Memory B cell (primary cell): ENCODE measurements at places on chromosomes 7 and 10.
A peak's percentile ranks its signal among the peaks of the same experiment; 100 is the strongest.

DNA sequence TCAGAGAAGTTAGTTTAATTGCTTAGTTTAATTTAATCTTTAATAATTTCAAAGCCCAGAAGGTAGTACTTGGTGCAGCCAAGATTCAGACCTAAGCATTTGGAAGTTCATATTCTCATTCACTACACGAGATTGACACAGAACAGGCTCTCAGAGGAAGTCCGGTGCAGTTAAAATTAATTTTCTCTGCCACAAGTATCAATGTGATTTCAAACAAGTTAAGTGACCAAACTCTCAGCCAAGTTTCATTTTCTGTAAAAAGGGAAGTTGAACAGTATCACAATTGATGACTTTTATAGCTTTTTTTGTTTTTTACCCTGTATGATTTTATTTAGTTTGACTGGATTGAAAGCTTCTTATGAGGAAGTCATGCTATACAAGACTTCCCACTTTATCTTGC lies 1494.9 kb upstream of the LRRTM3 start:
- no peaks in the 10 kb centered on the region for H3K4me1 ChIP-seq
- no peaks in the 10 kb centered on the region for H3K27me3 ChIP-seq
- H3K27ac ChIP-seq: no peak overlapping the region
- no peak overlapping the region for H3K4me3 ChIP-seq

- no peaks in the 10 kb centered on the region for H3K4me1 ChIP-seq
- peaks cover 5% of the 10 kb centered on the region for H3K27me3 ChIP-seq
- H3K36me3 ChIP-seq: no peaks in the 10 kb centered on the region
Measured at GRCh38 chr7:159141660-159142059, 3.0 kb downstream of the VIPR2 start.

DNA sequence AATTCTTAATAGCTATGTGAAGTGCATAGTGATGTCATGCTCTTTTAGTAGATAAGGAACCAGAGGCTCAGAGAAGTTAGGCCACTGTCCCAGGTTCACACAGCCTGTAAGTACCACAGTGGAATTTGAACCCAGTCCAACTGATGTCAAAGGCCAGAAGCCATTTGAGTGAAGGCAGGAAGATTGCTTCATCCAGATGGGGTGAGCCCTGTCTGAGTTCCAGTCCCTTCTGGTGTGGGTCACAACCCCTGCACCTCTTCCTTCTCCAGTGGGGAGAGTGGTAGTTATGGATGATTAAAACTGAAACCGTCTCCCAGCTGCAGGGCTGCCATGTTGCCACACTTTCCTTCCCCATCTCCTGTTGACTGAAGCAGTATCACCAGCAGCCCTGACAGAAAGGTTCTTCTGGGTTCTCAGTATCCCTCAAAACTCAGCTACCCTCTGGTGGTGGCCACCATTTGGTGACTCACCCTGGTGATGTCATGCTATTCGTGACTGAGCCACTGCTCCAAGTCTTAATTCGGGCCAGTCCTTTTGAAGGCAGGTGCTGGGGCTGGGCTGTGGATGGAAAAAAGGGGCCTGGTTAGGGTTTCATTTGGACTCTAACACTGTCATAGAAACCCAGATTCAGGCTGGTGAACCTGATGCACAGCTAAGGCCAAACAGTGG lies 1.5 kb upstream of the C10orf95 start:
- no peaks in the 10 kb centered on the region for H3K27me3 ChIP-seq
- H3K4me3 ChIP-seq: peak overlapping the region; percentile 43
- H3K27ac ChIP-seq: peak overlapping the region; percentile 55
- peaks cover 5% of the 10 kb centered on the region for H3K36me3 ChIP-seq
- no peak for DNase-seq

DNA sequence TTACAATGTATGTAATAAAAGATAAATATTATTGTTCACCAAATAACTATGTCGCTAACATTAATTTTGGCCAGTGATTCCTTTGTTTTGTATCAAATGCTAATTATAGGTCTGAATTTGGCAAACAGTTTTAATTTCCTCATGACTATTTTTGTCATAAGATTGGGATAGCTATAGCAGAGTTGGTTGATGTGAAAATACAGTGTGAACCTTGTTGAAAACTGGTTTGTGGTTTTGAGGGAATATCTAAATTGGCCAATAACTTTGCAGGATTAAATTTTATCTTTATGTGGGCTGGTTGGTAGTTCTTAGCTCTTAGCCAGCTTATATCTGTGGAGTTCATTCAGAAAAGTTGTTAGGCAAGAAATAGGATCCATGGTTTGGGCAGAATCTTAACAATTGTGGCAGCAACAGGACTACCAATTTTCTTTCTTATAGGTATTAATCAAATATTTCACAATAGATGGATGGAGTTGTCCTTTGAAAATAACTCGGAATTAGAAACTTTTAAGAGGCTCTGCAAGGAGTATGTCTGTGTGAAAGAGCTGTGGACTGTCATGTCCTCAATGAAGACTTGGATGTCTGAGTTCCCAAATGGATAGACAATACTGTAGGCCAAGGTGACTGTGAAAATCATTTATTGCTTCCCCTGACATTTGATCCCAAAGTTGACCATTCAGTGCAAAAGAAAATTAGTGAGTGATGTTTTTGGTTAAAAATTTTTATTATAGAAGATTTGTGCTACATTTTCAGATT lies 73.5 kb downstream of the PRKG1 start:
- H3K36me3 ChIP-seq: no peaks in the 10 kb centered on the region
- DNase-seq: no peak
- H3K4me3 ChIP-seq: no peak overlapping the region

- H3K27ac ChIP-seq: no peak overlapping the region
- no peaks in the 10 kb centered on the region for H3K4me1 ChIP-seq
- peaks cover 2% of the 10 kb centered on the region for H3K27me3 ChIP-seq
- no peaks in the 10 kb centered on the region for H3K36me3 ChIP-seq
Measured at GRCh38 chr7:12957487-12957886, 270.1 kb downstream of the ARL4A start.

DNA sequence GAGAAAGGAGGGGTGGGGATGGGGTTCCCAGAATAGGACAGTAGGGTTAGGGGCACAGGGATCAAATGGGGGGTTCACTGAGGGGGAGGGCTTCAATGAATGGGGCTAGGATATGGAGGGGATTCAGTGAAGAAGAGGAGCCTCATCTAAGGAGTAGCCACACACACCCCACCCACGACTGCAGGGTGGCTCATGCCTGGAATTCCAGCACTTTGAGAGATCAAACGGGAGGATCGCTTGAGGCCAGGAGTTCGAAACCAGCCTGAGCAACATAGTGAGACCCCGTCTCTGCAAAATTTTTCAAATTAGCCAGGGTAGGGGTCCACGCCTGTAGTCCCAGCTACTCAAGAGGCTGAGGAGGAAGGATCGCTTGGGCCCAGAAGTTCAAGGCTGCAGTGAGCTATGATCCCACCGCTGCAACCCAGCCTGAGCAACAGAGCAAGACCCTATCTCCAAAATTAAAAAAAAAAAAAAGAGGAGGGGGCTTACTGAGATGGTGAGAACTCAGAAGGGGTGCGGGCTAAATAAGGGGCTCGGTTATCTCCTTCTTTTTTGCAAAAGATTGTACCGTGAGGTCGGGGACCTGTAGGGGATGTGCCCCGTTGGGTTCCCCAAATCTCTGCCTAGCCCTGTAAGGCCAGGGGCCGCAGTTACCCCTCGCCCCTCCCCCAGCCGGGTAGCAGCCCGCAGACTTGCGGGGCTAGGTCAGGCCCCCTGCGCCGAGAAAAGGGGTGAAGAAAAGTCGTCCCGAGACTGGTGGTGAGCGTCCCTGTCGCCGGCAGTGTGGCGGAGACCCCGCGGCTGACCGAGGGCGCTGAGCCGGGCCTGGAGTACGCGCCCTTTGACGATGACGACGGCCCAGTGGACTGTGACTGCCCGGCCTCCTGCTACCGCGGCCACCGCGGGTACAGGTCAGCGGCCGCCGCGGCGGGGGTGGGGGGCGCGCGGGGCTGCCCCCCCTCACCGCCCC lies 43.1 kb upstream of the HSPB1 start:
- H3K36me3 ChIP-seq: no peaks in the 10 kb centered on the region
- peaks cover 3% of the 10 kb centered on the region for H3K4me1 ChIP-seq
- DNase-seq: no peak
- peaks cover 35% of the 10 kb centered on the region for H3K27me3 ChIP-seq
- H3K4me3 ChIP-seq: no peak overlapping the region

- peaks cover 10% of the 10 kb centered on the region for H3K4me1 ChIP-seq
- DNase-seq: no peak
- no peaks in the 10 kb centered on the region for H3K27me3 ChIP-seq
Measured at GRCh38 chr7:130107949-130108674, 37.8 kb downstream of the KLHDC10 start.

GRCh38 chr10:17585016-17585415 lies 32.2 kb downstream of the HACD1 start:
- peaks cover 6% of the 10 kb centered on the region for H3K4me1 ChIP-seq
- no peak for DNase-seq
- no peaks in the 10 kb centered on the region for H3K36me3 ChIP-seq
- H3K27ac ChIP-seq: no peak overlapping the region

- DNase-seq: no peak
- no peak overlapping the region for H3K27ac ChIP-seq
- peaks cover 21% of the 10 kb centered on the region for H3K4me1 ChIP-seq
- peaks cover 21% of the 10 kb centered on the region for H3K36me3 ChIP-seq
Measured at GRCh38 chr10:92124020-92124419, 166.9 kb downstream of the CPEB3 start.

GRCh38 chr10:4006051-4006450 lies 221.0 kb upstream of the KLF6 start:
- H3K4me1 ChIP-seq: peaks cover 5% of the 10 kb centered on the region
- peaks cover 2% of the 10 kb centered on the region for H3K36me3 ChIP-seq
- H3K27ac ChIP-seq: no peak overlapping the region
- DNase-seq: no peak

DNA sequence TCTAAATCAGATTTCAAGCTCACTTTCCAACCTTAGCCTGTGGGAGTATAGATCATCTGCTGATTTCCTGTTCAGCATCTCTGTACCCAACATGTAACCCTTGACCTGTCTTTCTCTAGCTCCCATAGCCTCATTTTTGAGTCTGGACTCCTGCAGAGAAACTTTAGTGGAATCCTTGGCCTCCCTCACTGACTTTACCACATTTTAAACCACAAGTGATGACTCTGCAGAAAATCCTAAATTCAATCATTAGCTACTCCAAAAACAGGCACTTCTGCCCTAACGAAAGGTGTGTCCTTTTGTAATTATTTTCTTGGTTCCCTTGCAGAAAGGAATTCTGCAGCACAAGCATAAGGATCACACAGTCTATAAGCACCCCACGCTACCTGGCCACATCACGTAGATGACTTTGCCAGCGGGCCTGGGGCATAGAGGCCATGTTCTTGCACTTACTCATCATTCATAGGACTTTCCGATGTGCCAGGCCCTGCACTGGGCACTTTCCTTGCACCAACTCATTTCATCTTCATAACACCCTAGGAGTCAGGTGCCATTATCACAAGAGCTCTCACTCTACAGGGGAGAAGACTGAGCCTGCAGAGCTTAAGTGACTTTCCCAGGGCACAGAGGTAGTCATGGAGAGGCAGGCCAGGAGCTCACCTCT lies 57.2 kb upstream of the OPALIN start:
- no peaks in the 10 kb centered on the region for H3K4me1 ChIP-seq
- H3K4me3 ChIP-seq: no peak overlapping the region
- H3K27me3 ChIP-seq: peaks cover 9% of the 10 kb centered on the region
- H3K27ac ChIP-seq: no peak overlapping the region
- no peak for DNase-seq
- H3K36me3 ChIP-seq: no peaks in the 10 kb centered on the region

DNA sequence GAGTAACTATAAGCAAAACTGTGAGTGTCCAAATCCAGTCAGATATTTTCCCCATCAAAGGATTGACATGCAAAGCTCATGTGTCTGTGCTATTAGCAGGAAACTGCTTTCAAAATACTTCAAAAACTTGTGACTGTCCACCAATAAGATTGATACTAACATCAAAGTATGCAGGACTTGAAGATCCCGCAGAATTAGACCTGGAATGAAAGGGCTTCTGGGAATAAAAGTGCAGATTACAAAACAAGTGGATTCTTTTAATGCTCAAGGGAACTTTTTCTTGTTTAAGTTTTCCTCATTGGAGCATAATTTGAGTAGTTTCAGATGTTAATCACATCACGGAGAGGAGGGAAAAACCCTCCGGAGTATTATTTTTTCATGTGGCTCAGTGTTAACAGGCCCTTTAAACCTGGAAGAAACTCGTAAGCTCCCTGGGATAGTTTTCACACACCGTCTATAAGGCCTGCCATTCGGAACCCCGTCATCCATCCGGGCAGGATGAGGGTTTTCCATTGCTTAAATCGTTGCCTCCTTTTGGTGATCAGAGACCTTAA lies 33.9 kb upstream of the MKX start:
- H3K4me1 ChIP-seq: no peaks in the 10 kb centered on the region
- H3K27me3 ChIP-seq: peaks cover 12% of the 10 kb centered on the region
- no peaks in the 10 kb centered on the region for H3K36me3 ChIP-seq
- H3K27ac ChIP-seq: no peak overlapping the region
- DNase-seq: no peak

- no peaks in the 10 kb centered on the region for H3K27me3 ChIP-seq
- no peak overlapping the region for H3K4me3 ChIP-seq
- H3K36me3 ChIP-seq: no peaks in the 10 kb centered on the region
- no peak overlapping the region for H3K27ac ChIP-seq
- no peaks in the 10 kb centered on the region for H3K4me1 ChIP-seq
- DNase-seq: no peak
Measured at GRCh38 chr7:79893991-79894390, 240.6 kb upstream of the GNAI1 start.

DNA sequence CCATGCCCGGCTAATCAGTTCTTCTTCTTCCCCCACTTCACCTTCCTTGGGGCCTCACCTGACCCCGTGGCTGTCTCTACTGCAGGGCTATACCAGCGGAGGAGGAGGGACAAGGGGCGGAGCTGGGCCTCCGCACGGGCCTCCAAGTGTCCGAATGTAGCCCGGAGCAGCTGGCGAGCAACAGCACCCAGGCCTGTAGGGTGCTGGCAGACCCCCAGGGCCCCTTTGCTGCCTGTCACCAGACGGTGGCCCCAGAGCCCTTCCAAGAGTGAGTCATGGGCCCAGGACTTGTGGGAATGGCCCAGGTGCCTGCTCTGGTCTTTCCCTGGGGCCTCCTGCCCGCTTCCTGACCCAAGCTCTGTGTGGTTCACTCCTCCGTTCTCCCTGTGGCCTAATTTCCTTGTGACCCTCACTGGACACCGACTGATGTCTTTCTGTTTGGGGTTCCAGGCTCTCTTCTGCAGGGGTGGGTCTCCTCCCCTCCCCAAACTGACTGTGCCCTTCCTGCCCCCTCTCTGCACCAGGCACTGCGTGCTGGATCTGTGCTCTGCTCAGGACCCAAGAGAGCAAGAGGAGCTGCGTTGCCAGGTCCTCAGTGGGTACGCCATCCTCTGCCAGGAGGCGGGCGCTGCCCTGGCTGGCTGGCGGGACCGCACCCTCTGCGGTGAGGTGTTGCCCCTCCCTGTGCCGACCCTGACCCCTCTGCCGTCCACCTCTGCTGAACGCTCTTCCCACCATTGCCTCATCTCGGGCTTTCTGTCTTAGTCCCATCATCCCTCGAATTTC lies 35.2 kb downstream of the EPHB4 start:
- H3K36me3 ChIP-seq: peaks cover 2% of the 10 kb centered on the region
- peaks cover 19% of the 10 kb centered on the region for H3K27me3 ChIP-seq
- no peak for DNase-seq
- H3K4me1 ChIP-seq: peaks cover 2% of the 10 kb centered on the region
- no peak overlapping the region for H3K27ac ChIP-seq
